Hematopoietic multipotent progenitor cell treated with erythropoietin and hydrocortisone succinate and interleukin-3 and kit ligand, for 8 days (in vitro differentiated cells): ENCODE measurements at places on chromosomes 5 and 9.

DNA sequence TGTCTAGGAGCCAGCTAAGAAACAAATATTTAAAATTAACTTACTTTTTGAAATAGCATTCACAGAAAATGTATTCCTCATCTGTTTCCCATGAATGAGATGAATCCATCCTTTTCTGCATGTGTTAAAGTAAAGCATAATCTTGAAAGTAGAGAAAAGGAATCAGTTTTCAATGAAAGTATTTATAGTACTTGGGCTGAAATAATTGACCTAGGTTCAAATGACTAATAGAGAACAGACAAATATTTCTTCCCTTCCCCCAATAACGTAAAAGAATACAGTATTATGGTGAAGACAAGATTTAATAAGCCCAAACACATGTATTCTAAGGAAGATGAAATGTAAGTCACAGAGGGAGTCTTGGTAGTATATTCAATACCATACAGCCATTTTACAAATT is 403.5 kb downstream of the ZNF608 start:
- no peak for DNase-seq

- peak; percentile 19 for DNase-seq
Measured at GRCh38 chr5:176844706-176845391, 34.5 kb downstream of the UNC5A start.

GRCh38 chr9:4113711-4114110 is 186.2 kb downstream of the GLIS3 start:
- DNase-seq: no peak

DNA sequence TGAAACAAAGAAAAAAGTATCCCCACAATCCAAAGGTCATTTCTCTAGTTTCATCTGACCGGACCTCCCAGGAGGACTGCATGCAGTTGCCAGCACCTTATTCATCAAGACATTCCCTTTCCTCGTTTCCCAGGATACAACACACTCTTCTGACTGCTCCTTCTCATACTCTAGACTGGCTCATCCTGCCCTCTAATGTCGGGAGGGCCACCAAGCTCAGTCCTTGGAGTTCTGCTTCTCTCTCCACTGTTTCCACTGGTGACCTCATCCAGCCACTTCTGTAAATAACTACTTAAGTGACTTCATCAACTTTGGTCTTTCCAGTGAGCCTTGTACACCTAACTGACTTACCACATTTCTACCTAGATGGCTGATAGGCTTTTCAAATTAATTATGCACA is 179.1 kb downstream of the EPB41L4A start:
- no peak for DNase-seq

- no peak for DNase-seq
Measured at GRCh38 chr5:134459010-134459403, 47.3 kb upstream of the CDKN2AIPNL start.

- no peak for DNase-seq
Measured at GRCh38 chr9:129640086-129640870, 1.7 kb downstream of the ASB6 start.

DNA sequence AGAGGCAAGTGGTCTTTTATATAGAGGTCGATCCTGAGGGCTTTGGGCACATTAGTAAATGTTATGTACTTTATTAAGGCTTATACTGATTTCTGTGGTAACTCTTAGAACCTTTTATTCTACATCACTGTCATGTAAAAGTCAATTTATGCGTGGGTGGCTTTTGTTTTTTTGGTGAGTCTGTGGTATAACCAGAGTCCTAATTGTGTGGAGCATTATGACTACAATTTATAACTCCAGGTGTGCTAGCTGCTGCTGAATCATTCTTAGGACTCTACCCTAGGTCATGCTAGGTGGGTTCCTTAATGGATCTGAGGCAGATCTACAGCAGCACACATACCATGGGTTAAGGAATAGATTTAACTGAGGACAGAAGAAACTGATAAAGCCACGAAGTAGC is 33.9 kb upstream of the KCNN2 start:
- DNase-seq: no peak

DNA sequence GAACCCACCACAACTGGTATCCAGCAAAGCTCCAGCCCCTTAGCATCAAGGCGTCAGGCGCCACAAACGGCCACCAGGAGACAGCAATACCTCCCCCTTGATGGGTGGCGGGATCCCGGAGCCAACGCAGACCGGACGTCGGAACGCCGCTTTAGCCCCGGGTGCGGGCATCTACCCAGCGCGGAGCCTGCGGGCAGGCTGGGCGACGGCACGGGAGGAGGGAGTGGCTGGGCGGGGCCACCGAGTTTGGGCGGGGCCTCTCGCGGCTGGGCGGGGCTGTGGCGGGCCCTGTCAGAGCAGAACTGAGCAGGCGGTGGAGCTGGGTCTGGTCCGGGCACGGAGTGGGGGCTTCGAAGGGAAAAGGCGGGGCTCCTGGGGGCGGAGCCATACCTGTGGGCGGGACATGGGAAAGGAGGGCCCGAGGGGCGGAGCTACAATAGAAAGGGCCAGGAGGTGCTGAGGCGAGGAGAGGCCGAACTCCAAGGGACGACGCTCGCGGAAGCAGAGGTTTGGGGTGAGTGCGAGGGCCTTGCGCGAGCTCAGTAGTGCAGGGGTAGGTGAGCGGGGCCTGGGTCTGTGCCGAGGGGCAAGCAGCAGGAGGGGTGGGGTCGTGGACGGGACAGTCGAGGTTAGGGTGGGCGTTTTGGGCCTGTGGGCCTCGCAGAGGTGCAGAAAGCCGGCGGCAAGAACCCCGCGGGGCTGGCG is 40.2 kb upstream of the GARNL3 start:
- peak; percentile 70 for DNase-seq

DNA sequence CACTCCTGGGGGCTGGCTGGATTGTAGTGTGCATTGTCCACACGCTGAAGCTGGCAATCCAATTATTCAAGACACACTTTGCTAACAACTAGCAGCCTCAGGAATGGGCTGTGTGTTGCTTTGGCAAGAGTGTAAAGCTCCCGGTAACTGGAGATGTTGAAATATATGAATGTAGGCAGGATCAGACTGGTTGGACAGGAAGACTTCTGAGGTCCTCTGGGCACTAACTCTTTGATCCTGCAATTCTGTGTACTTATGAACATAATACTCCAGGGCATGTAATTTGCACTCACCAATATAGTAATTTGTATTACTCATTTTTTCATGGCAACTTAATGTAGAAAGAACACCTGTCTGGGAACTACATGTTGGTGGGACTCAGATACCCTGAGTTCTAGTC is 106.7 kb upstream of the SLC28A3 start:
- DNase-seq: no peak

- no peak for DNase-seq
Measured at GRCh38 chr5:174533751-174534241, 190.6 kb upstream of the MSX2 start.

GRCh38 chr5:8842971-8843551 is 702.8 kb downstream of the SEMA5A start:
- DNase-seq: no peak

DNA sequence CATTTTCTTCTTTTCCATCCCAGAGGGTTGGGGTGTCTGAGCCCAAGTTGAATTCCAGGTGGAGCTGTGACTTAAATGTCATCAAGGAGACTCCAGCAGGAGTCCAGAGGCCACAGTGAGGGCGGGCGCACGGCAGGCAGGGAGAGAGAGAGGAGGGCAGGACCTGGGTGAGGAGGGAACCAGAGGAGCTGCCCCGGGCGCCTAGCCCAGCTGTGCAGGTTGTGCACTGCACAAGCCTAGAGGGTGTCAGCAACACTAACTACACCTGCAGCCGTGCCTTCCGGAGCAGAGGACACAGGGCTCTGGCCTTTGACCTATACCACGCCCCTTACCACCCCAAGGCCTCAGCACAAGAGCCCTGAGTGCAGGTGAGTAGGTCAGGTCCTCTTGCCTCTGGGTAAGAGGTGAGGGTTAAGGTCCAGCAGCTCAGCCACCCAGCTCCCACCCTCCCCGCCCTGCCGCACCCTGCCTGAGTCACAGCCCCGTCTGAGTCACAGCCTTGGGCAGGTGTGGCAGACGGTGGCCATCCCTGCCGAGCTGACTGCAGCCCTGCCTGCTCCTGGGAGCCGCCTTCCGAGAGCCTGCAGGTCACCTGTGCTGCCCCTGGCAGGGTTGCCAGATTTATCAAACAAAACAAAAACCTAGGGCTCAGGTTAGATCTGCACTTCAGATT is 6.4 kb upstream of the AGPAT2 start:
- no peak for DNase-seq

- no peak for DNase-seq
Measured at GRCh38 chr5:3511934-3512333, 83.7 kb upstream of the IRX1 start.

DNA sequence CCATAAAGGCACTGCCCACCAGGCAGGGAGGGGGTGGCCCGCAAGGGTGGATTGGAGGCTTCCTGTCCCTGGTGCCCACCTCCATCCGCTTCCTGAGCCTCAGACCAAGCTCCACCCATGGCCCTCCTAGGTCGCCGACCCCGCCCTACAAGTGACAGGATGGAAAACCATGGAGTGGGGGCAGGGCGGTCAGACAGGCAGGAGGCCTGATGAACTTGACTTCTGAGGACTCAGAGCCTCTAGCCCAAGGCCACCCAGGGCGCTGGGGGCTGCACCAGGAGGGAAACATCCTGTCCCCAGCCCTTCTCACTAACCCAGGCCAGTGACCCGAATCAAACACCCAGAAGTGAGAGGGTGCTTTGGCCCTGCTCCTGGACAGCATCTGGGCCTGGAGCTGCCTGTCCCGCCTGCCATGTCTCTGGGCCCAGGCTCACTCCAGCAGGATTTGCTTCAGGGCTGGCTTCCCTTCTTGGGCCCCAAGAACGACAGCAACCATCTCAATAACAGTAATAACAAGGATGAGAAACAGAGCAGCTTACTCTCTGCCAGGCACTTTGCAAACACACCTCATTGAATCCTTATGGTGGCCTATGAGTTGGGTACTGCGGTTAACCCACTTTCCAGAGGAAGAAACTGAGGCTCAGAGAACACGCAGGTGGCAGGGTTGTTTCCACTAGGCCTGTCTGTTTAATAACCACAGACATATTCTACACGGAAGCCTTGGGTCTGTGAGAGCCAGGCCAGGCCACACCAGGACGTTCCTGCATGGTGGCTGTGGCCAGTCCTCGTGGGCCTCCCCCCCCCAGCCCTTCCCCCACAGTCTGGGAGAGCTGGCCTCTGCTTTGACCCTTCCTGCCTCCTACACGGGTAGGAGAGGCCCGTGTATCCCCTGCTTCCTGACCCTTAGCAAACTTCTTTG is 4.4 kb upstream of the ST6GALNAC6 start:
- DNase-seq: peak; percentile 90

GRCh38 chr9:107637421-107638420 is 148.2 kb upstream of the KLF4 start:
- peak; percentile 13 for DNase-seq

GRCh38 chr5:14161825-14162556 is 18.8 kb downstream of the TRIO start:
- no peak for DNase-seq

- DNase-seq: peak; percentile 81
Measured at GRCh38 chr5:95931079-95931833, 30.4 kb downstream of the ELL2 start.

GRCh38 chr5:54175-54730 is 37.7 kb upstream of the PLEKHG4B start:
- DNase-seq: no peak

DNA sequence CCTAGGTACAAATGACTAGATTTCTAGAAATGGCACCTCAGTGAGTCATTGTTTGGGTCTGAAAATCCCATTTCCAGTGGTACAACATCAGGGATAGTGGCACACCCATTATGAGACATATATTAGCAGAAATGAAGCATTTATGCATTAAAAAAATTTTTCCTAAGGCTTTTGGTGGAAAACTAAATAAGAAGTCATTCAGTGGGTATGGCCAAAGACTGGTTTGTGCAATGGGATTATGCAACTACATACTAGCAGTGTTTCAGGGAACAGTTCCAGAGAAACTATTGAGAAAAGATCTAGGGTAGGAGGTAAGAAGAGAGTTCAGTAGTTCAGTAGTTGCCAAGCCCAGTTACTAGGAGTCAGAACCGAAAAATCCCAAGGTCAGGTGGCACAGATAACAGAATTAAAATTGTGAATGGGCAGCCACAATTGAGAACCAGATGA is 106.5 kb upstream of the HAPLN1 start:
- DNase-seq: no peak

DNA sequence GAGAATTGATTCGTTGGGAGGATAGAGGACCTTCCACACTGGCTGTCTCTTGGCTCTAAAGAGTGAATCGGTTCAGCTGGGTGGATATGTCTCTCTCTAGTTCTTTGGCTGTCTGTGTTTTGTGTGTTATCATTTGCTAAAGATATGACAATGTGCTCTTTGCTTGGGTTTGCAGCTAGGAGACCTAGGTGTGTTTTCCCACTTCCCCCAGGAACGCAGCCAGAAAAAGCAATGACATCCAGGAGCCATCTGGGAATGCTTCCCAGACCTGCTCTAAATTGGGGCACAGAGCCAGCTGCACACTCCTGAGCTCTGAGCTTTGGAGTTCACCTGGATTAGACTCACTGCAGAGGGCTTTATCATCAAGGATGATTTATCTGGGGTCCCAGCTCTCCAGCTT is 12.8 kb upstream of the PDZD2 start:
- no peak for DNase-seq

DNA sequence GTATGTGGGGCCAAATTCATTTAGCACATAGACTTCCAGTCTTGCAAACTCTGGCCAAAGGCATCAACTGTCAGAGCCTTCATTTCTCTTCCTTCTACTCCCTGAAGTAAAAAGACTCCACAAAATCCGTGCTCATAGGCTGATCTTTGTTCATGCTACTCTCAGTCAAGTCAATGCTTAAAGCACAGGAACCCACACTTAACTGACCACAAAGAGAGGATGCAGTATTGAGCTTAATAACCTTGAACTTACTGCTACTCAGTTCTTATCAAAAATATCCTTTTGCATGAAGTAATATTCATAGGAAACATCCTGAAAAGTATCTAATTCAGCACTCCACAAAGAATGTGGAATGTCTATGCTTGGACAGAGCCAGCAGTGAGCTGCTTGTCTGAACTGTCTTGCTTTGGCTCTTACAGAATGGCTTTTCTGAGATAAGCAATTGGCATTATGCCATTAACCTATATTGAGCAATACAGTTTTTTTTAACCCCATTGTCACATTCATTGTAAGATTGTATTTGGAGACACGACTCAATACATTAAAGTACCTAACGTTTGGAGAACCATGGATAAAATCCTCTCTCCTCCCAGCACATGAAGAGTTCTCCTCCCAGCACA is 21.7 kb downstream of the LPAR1 start:
- peak; percentile 52 for DNase-seq

- DNase-seq: no peak
Measured at GRCh38 chr9:82363198-82363597, 374.6 kb downstream of the SPATA31D1 start.

- peak; percentile 9 for DNase-seq
Measured at GRCh38 chr5:95393279-95393678, 2.1 kb downstream of the FAM81B start.

GRCh38 chr9:89187541-89187940 is 8.9 kb upstream of the SHC3 start:
- no peak for DNase-seq

DNA sequence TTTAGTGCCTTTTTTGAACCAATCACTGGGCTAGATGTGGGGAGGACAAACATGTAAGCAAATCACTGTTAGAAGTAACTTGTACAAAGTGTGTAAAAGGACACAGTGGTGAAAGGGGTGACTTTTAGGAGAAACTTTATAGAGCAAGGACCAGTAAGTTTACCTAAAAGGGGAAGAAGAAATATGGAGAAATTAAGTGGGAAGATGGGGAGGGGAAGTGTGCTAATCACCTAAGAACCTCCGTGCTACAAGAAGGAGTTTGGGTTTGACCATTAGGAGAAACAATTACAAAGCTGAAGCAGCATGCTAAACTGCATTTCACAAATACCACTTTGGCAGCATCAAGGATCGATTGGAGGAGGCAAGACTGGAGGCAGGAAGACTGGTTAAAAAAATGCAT is 17.3 kb downstream of the ITGA1 start:
- no peak for DNase-seq
